ENCODE measurements at places on chromosomes 7 and 10.

DNA sequence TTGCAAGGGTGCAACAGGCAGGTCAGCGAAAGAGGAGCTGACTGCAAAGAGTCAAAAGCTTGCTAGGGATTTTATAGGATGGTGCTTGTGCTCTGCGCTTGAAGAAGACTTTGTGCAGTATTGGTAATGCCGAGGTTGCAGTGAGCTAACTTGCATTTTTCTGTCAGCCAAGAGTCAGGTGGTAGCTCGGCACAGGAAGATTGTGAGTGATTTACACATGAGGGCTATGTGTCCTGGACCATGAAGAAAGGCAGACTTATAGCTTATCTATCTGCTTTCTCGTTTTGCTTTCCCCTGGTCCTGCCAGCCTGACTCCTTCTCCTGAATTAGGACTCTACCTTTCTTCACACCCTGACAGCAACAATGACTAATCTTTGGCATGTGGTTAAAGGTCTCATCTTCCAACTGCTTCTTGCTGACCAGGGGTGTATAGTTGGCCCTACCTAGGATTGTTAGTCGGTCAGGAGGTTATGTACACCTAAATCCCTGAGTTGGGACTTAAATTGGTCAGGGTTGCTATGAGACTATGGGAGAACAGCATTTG lies 4.1 kb upstream of the SYPL1 start:
- no peak for DNase-seq

- no peak for DNase-seq
Observed at GRCh38 chr7:107494315-107494751, 24.5 kb downstream of the GPR22 start.

DNA sequence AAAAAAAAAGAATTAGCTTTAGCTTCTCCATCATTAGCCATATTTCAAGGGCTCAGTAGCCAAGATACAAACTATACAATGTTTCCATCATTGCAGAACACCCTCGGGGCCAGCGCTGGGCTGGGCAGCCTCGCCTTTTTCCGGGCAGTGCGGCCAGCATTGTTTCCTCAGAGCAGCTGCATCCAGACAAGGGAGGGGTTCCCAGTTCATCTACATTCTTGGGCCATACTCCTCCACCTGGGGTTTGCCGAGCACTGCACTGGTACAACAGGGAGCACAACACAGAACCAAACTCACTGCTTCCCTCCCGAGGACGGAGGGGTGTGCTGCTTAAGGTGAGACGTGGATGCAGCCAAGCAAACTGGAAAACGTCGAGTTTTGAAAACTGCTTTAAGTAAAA lies 2.4 kb upstream of the PKD1L1 start:
- no peak for DNase-seq

DNA sequence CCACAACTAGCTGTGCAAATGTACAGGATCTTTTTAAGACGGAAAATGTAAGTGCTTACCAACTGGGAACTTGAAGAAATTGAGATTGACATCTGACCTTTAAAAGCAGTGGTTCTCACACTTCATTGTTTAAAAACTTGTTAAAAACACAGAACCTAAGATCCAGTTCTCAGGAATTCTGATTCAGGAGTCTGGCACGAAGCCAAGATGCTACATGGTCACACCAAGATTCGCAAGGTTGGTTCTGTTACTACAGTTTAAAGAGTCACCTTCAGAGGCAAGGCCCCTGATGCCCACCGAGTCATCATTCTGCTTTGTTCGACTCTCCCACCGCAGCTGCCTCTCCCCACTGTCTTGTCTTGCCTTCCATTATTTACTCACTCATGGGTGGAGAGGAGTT lies 113.3 kb downstream of the GLI3 start:
- DNase-seq = no peak

DNA sequence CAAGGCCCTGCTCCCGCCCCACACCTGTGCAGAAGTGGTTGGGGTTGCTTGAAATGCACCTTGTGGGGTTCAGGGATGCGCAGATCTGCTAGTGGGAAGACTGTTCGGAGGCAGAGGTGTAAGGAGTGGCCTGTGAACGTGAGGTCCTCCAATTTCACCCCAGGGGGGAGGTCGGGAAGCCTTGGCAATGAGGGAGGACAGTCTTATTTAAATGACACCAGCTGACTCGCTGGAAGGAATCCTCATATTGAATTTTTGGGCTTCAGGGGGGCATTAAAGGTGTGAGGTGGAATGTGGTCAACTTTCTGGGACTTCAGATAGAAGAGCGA lies 218.8 kb upstream of the CELF2 start:
- no peak for DNase-seq

DNA sequence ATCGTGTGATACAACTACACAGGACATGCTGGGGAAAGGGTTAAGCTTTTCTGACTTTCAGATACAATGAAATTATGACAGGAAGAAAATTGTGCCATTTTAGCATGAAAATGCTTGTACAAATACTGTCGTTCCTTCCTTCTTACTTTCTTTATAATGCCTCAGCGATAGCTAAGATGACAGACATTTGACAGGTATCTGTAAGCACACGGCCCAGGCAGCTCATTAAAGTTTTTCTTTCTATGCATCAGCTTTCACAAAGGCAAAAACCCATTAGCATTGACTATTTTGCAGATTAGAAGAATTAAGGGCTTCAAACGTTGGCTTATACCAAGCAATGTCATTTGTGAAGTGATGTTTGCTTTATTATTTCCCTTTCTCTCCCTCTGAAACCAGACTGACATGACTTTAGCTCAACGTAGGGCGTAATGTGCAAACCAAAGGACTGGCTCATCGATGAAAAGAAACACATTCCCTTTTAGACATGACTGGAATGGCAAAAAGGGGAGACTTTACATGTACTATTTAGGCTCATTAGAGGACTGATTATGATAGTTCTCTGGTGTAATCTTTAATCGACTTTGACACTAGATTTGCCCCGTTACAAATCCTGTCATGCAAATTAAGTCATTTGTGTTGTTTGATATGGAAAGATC lies 258.4 kb upstream of the SP8 start:
- no peak for DNase-seq

GRCh38 chr10:72254813-72255568 lies 18.7 kb upstream of the DDIT4 start:
- no peak for DNase-seq

DNA sequence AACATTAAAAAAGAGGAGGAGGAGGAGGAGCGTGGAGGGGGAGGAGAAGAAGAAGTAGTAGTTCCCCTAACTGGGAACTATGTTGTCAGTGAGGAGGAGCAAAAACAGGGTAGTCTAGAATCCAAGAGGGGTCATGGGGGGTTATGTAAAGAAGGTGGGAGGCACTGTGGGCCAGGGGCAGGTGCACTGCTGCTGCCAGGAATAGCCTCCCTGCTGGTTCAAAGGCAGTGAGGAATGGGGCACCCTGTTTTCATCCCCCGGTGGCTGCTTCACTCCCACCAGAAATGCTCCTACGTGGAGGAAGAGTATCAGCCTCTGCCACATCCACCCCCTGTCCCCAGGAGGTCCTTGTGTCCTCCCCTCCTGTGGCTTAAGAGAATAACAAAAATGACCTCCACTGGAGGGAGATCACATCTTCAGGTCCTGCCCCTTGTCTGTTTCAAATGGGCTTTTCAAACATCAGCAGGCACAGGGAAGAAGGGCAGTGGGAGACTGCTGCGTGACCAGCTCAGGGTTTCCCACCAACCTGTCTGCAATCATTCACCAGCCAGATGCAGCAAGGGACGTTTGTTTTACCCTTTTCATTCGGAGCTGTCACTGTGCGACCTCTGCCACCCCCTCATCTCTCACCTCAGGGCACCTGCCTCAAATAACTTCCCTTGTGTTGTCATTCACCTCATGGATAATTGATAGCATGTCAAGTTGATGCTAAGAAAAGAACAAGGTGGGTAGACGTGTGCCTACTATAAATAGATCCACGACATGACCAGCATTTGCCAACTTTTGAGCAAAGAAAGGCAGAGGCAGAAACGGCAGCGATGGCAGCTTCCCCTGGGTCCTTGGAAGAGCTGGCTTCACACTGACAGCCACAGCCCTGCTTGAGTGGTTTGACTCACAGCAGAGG lies 92.6 kb downstream of the DGKI start:
- no peak for DNase-seq

DNA sequence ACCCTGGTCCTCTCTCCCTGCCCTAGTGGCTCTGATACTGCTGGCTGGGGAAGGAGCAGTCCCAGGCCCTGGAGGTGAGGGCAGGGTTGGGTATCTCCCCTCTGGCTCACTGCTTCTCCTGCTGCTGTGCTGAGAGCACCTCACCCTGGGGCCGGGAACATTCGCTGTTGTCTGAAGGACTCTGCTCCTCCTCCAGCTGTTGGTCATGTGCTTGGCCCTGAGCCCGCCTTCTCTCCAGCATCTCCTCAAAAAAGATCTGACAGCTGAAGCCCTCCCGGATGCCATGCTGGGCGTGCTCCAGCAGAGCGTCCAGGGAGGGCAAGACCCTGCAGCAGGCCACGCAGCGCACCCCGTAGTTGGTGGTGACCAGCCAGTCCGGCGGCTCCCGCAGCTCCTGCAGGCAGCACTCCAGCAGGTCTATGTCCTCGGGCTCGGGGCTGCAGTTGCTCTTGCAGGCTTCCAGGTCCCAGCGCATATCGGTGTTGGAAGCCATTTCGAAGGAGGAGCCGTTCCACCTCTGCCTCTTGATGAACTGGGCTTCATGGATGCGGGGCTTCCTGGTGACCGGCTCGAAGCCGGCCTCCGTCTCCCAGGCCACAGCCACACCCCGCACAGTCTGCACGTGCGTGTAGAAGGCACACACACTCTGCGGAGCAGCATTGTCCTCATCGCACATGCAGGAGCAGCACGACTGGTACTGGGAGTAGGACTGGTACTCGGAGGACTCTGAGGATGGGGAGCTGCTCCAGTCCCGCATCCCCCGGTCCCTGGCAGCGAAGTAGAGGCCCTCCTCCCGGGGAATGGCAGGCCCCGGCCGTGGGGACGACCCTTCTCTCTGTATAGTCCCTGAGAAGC lies 2.1 kb downstream of the FAM170B start:
- no peak for DNase-seq
